A549 treated with AZD2906 at 1 μM for 4 hours (cell line): ENCODE measurements at places on chromosomes 13 and 19. TPM values are rescaled to one million over a fixed set of nuclear protein-coding genes. Genes with fewer than 3 reads are reported as not detected.

Gene IL12RB1
- total RNA-seq = not detected in 5 replicates

Gene KCTD4
- not detected in 5 replicates for total RNA-seq

Gene LAIR1
- total RNA-seq = not detected in 5 replicates

Gene CD177
- total RNA-seq = 0.05 to 0.18 TPM (median 0.12 TPM) in 4 of 5 replicates, not detected in the other

Gene IGFLR1
- 10.9 to 12.5 TPM (median 11.8 TPM) in 5 replicates for total RNA-seq

Gene ALOX5AP
- 8.5 to 11.5 TPM (median 10.1 TPM) in 5 replicates for total RNA-seq

Gene TINCR
- 2.2 to 3.5 TPM (median 2.6 TPM) in 5 replicates for total RNA-seq

Gene C19orf81
- total RNA-seq = 3.5 to 13.4 TPM (median 10.5 TPM) in 5 replicates
